Calu3 (cell line): ENCODE measurements at places on chromosomes 2 and 18.

- DNase-seq = no peak
Observed at GRCh38 chr2:177466337-177467195, 74.0 kb downstream of the AGPS start.

DNA sequence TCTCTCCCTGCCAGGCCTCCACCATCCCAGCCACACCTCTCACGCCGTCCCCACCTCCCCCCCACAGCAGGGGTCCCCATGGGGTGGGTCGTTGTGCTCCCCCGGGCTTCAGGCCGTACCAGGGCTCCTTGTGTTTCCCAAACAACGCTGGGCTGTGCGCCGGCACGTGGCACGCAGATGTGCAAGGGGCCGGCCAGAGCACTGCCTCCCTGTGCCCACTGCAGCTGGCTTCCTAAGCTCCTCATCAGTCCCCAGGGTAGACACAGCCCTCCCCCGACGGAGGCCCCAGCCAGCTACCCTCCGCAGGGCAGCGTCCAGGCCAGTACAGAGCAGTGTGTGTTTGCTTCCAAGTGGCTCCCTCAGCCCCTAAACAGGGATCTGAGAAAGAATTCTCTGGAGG, 34.0 kb downstream of the BIN1 start:
- no peak for DNase-seq

DNA sequence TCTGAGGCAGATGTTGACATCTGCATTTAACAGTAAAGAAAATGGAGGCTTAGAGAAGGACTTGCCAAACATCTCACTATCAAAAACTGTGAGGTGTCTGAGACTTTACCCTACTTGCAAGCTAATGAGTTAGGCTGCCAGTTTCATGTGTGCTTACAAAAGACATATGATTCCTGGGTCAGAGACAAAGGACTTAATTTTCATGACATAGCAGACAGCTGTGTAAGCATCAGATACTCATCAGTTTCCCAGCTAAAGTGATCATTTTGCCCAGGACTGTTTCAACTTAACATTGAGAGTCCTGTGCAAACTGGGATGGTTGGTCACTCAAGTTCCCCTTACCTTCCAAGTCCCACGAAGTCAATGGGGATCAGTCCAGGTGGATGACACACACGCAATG, 18.9 kb upstream of the DAPL1 start:
- DNase-seq = no peak

DNA sequence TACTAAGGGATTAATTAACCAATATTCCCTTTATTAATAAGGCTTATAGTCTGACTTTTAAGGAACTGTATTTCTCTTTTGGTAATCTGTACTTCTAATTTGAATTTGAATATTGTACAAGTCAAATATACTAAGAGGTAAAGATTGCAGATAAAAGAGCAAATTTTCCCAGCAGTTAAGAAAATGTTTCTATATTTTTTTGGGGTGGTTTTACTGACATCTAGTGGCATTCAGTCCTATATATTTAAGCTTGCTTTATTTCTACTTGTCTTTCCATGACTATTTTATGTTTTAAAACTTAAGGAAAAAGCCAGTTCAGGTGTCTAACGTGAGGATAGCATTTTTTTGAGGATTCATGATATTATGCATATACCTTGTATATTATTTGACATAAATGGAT, 41.6 kb downstream of the TDRD15 start:
- DNase-seq = no peak

- no peak for DNase-seq
Observed at GRCh38 chr2:30373881-30374302, 73.2 kb upstream of the LCLAT1 start.

DNA sequence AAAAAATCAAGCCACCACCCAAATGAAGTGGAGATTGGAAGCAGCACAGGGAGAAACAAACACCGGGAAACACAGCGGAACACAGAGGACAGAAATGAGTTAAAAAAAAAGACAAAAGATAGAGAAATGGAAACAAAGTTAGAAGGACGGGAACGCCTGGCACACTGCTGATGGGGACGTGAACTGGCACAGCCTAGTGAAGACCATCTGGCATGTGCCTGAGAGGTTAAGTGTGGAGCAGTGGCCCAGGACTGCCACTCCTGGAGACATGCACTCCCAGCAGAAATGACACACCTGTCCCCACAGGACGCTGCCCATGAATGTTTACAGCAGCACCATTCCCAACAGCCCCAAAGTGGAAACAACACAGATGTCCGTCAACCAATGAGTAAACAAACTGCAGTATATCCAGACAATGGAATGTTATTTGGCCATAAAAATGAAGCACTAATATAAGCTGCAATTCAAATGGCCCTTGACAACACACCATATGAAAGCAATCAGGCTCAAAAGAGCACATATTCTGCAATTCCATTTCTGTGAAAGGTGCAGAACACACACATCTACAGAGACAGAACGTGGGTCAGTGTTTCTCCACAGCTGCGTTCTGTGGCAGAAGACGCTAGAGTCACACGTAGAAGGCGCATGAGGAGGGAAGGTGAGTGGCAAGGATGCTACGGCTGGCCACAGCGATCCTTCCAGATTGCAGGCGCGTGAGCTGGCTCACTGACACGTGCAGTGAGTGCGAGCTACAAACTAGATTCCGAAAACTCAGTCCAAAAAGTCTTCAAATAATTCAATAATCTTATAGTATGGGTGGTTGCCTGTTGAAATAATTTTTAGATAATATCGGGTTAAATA, 24.6 kb downstream of the THAP4 start:
- DNase-seq = no peak

GRCh38 chr2:122319539-122320132, 564.2 kb downstream of the TSN start:
- DNase-seq = no peak

GRCh38 chr2:159939946-159940345, 122.5 kb downstream of the PLA2R1 start:
- DNase-seq = peak; percentile 18

- DNase-seq = no peak
Observed at GRCh38 chr2:3198119-3198518, 179.5 kb downstream of the EIPR1 start.

DNA sequence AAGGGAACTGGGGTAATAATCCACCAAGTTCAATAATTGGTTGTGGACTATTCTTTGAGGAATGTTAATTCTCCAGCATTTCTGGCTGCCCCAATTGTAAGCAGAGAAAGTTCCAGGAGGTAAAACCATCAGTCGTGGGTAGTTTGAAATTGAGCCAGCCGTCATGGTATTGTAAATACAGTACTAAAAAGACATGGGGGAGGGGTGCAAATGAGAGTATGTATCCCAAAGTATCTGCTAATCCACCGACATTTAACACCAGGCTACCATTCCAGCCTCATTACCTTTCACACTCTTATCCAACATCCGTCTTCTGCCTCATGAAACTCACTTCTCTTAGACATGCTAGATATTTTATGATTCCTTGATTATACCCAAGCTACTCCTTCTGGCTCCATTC, 507.9 kb downstream of the ERBB4 start:
- no peak for DNase-seq

DNA sequence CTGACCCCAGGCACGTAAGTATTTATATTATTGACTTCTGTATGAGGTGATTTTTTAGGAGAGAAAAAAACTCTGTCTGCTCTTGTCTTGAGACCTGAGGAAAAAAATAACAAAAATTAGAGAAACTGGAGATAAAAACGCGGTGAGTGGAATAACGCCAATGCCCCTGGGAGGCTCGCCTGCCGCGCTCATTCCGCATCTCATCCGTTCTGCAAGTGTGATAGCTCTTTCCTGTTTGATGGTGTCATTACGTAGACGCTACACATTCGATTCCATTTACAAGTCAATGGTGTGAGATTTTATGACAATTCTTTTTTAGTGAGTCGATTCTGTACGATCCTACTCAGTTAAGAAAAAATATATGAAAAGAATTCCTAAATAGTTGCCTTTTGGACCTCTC, 194.3 kb upstream of the SMIM21 start:
- DNase-seq = no peak

DNA sequence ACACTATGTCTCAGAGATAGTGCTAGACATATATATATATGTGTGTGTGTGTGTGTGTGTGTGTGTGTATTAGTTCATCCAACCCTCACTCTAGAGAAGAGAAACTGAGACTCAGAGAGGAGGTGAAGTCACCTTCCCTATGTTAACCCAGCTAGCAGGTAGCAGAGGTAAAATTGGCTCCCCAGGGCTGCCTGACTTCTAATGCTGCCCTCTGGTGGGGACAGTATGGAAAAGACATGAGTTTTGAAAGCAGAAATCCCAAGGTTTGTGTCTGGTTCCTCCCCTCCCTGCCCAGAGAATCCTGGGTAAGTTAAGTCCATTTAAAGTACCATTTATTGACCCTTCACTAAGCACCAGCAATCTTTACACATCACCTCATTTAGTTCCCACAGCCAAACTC, 137.7 kb downstream of the THNSL2 start:
- peak; percentile 59 for DNase-seq

GRCh38 chr2:186135686-186136085, 350.4 kb upstream of the ZC3H15 start:
- DNase-seq = no peak

GRCh38 chr2:215712871-215713790, 277.3 kb upstream of the FN1 start:
- DNase-seq = no peak

DNA sequence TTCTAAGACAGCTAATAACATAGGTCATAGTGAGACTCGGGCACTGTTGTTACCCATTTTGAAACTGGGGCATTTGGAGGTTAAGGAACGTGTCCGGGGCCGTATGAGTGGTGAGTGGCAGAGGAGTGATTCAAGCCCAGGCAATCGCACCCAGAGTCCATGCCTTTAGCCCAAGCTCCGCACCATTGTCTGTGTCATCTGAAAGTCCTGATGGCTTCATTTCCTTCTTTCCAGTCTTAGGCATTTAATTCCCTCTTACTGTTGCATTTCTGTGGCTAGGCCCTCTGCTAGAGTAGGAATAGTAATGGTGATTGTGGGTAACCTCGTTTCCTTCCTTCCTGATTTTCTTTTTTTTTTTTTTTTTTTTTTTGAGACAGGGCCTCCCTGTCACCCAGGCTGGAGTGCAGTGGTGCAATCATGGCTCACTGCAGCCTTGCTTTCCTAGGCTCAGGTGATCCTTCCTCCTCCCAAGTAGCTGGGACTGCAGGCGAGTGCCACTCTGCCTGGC, 49.8 kb upstream of the ASB1 start:
- DNase-seq = no peak

- no peak for DNase-seq
Observed at GRCh38 chr2:6589150-6589549, 276.6 kb downstream of the CMPK2 start.

GRCh38 chr2:239774933-239775622, 250.1 kb downstream of the NDUFA10 start:
- no peak for DNase-seq

GRCh38 chr2:47720036-47720435, 62.9 kb upstream of the MSH6 start:
- no peak for DNase-seq

DNA sequence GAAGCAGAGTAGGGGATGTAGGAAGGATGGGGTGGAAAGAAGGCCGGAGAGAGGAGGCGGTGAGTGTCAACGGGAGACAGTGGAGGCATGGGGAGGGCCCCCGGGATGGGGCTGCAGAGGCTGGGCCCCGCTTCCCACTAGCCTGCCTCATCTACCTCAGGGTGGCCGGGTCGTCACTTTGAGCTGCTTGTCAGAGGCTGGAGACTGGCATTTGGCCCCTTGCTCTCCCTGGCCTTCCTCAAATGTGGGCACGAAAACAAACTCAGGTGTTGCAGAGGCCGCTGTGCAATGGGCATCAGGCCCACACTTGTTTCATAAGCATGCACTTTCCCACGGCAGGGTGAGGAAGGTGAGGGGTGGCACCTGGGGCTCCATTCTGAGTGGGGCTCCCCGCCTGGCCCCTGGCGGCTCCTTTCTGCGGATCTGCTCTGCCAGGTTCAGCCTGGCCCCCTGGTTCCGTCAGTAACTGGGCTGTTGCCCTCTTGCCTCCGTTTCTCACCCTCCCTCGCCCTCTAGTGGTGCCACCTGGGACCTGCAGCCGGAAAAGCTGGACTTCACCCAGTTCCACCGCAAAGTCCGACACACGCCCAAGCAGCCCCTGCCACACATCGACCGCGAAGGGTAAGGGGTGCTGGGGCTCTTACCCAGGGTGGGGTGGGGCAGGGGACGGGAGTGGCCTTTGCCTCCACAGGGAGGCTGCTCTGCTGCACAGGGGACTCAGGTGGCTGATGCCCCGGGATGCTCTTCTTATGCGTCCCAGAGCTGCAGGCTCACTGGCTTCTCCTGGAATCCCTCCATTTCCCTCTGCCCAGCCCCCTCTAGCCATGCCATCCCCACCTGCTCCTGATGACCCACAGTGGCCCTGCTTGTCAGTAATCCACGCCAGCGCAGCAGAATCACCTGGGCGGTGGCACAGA, 125.4 kb downstream of the CTIF start:
- DNase-seq = peak; percentile 87

DNA sequence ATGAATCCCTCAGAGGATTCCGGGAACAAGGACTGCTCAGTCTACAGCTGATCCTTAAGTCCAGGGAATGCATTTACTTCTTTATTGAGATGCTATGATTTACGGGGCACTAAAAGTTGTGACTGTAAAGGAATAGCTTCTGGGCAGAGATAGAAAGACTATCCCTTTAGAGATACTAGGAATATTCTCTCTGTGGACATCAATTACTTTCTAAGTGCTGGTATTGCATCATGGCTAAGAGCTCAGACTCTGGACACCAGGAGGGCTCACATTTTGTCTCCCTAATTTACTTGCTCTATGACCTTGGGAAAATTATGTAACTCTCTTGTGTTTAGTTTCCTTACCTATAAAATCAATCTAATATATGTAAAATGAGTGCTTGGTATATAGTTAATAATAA, 131.4 kb downstream of the AKAIN1 start:
- no peak for DNase-seq

DNA sequence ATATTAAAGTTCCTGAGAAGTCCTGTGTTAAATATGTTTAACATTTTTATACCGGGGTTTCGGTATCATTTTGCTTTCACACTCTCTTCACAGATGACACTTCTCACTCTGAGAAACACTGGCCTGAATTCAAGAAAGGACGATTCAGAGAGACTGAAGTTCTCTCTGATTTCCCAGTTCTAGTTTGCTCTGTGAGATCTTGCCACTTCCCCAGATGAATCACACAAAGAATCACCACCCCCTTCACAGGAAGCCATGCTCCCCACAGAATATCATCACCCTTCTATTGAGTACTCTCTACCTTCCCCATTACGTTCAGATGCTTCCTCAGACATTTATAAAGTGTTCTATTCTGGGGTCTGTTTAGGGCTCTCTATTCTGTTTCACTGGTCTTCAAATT, 16.1 kb upstream of the CD207 start:
- DNase-seq = no peak

DNA sequence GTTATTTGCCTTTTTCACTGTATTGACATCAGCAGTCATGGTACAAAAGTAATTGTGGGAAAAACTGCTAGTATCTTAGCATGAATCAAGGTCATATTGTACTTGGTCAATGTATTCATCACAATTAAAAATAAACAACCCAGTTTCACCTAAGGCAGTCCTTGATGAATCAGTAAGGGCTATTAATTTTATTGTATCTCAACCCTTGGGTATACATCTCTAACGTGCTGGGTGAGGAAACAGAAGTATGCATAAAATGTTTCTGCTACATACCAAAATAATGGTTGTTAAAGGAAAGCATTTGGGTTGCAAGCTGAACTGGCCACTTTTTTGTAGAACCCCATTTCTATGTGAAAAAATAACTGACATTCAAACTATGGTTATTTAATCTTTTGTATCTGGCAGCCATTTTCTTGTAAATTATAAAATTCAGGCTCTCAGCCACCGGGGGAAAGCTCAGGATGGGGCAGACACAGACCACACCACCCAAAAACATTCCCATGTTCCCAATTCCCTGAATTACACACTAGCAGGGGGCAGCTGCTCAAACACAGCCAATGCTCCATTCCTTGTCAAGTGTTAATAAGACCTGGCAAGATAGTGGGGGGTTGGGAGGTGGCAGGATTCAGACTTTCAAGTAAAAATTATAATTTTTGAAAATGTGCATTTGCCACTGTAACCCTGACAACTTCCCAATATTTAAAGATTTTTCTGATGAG, 49.3 kb downstream of the OLA1 start:
- DNase-seq = no peak
